ENCODE measurements at places on chromosomes 16 and 17.

GRCh38 chr17:80955671-80956280 lies 35.9 kb upstream of the CHMP6 start:
- no peak for DNase-seq

DNA sequence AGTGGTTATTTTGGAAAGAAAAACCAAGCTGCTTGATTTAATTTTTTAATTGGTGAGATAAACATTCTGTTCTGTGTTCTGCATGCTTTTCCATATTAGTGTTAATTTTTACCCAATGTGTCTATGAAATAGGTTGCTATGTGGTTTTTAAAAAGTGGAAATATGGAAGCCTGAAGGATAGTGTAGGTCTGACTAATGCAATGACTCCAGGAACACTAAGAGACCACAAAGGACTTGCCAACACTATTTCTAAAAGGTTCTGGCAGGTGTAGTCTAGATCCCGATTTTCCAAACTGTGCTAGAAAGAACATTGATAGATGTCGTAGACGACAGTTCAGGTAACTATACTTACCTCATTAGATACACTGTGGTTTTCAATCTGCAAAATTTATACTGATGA lies 877.4 kb upstream of the GOT2 start:
- DNase-seq: no peak

DNA sequence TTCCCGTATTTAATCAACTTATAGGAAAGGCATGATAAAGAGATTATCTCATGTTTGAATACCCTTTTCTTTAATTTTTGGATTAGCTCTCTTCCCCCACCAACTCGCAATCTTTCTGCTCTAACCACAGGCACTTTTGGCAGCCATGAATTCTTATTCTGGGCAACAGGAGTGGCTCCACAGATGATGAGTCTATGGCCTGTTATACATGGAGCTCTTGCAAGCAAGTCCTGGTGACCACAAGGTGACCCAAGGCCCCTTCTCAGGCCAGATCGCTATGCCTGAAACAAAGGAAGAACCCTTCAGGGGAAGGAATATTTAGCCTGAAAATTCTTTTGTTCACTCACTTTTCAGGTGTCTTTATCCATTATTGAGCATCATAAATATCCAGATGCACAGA lies 10.8 kb upstream of the ZNF267 start:
- DNase-seq: no peak

GRCh38 chr16:55557186-55557585 lies 9.3 kb upstream of the CAPNS2 start:
- no peak for DNase-seq

- DNase-seq: no peak
These were observed 87.5 kb downstream of the BMERB1 start for GRCh38 chr16:15521758-15522509.

GRCh38 chr16:13060932-13061331 lies 159.5 kb downstream of the SHISA9 start:
- no peak for DNase-seq
